Left ventricle myocardium superior (tissue), 1 donor: ENCODE measurements at places on chromosomes 12 and 14. TPM values are rescaled to one million over a fixed set of nuclear protein-coding genes. Genes with fewer than 3 reads are reported as not detected.
A peak's percentile ranks its signal among the peaks of the same experiment; 100 is the strongest.

DNA sequence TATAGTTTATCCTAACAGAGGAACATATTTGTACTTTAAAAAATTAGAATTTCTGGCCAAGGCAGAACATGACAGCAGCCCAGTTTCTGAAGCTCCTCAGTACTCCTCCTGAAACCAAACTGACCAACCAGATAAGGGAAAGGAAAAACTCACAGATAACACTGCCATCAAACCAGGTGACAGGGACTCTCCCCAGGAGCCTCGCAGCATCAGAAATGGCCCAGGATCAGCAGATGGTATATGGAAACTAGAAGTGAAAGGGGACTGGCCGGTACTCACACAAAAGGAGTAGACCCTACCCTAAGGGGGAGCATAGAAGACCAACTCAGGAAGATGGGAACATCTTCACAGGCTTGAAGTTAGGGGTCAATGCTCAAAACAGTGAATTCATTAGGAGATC lies 22.0 kb downstream of the GALC start:
- no peak for DNase-seq

The KRT72 gene
- not detected for total RNA-seq

The DNAI7 gene
- total RNA-seq, result 0.89 TPM

DNA sequence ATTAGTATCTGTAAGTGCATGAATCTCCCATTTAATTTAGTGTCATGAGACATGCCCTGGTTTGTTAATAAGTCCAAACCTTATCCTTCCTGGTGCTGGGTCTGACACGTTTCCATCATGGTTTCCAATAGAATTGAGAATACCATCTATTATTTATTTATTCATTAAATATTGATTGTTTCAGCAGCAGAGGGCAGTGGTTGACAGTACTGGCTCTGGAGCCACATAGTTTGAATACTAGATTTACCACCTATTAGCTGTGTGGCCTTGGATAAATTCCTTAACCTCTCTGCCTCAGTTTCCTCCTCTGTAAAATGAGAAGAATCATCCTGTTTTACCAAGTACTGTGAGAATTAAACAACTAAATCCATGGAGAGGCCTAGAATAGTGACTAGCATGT lies 941 bp upstream of the STAB2 start:
- DNase-seq, result no peak

The LRRC10 gene
- total RNA-seq, result 50.8 TPM

GRCh38 chr14:53368711-53369201 lies 215.6 kb upstream of the DDHD1 start:
- DNase-seq, result no peak

GRCh38 chr14:68809524-68809923 lies 16.7 kb upstream of the ZFP36L1 start:
- DNase-seq, result no peak

- DNase-seq, result no peak
Observed at GRCh38 chr12:65696227-65696626, 128.1 kb upstream of the HMGA2 start.

- DNase-seq, result no peak
Observed at GRCh38 chr14:51488569-51489220, 163.0 kb upstream of the FRMD6 start.

The MGP gene
- total RNA-seq, result 295 TPM

DNA sequence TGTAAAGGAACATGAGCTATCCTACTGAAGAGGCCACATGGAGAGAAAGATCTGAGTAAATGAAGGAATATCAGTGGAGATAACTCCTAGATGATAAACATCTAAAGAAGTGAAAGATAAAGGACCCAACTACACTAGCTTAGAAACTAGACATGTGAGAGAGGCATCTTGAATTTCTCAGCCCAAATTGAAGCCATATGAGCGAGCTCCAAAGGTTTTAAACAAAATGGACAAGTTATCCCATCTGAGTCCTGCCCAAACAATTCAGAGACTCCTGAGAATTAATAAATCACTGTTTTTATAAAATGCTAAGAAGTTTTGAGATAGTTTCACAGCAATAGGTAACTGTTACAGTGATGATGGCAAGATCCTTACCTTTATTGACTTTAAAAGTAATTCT lies 438.9 kb downstream of the NAV3 start:
- no peak for DNase-seq

GRCh38 chr14:53900499-53900898 lies 56.1 kb downstream of the BMP4 start:
- DNase-seq, result peak; percentile 76

The OR9K2 gene
- total RNA-seq, result not detected

DNA sequence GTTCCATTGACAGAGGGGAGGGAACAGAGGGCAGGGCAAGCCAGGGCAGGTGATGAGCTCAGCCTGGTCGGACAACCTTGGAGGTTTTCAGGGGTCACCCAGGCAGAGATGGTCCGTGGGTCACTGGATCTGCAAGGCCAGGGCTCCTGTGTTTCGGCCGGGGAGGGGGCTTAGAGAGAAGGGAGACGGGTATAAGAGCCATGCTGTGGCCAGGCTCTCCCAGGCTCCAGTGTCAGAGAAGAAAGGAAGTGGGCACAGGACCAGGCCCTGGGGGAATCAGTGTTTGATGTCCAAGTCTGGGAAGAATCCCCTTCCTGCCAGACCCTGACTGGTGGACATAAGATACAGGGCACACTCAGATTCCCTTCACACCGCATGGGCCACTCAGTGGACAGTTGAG lies 36.9 kb downstream of the DIO3 start:
- DNase-seq, result no peak
